Astrocyte (in vitro differentiated cells and primary cell): ENCODE measurements at places on chromosomes 2 and 18.

DNA sequence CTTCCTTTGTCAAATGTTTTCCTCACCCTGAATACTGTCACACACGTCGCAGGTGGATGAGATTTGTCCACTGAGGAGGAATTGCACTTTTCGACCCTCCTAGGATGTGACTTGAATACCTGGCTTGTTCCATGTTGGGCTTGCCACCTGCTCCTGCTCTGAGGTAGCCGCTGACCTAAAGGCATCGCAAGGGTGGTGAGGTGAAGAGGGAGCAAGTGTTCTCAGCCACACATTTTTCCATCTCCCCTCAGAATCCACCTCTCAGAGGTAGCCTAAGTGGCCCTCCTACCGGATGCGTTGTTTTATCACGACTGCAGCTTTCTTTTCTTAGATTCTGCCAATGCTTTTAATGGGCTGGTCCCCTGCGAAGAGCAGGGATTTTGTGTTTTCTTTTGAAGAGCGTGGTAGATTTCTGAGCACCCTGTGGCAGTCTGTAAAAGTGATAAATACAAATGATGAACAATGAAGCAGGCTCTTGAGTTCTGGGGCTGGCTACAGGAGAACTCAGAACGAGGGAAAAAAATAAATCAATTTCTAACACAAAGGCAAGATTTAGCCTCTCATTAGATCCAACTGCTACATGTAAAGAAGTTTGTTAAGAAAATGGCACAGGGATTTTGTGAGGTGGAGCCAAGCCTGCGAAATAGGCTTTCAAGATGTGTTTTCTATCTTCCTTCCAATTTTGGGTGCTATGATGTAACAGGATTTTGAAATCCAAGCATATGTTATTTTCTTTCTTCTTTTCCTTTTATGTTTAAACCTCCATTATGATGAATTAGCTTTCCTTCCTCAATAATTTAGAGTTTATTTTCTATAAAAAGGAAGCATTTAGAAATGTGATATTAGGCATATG lies 386.7 kb downstream of the TGIF1 start:
- DNase-seq = no peak

DNA sequence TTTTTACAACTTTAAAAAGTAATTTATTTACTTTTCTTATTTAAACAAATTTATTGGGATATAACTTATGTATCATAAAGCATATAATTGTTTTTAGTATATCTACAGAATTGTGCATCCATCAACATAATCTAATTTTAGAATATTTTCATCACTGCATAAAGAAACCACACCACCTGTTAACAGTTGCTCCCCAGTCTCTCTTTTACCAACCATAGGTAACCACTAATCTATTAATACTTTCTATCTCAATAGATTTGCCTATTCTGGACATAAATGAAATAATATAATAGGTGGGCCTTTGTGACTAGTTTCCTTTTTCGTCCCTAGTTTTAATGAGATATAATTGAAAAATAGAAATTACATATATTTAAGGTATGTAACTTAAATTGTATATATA lies 90.6 kb downstream of the ADAM23 start:
- DNase-seq = no peak

DNA sequence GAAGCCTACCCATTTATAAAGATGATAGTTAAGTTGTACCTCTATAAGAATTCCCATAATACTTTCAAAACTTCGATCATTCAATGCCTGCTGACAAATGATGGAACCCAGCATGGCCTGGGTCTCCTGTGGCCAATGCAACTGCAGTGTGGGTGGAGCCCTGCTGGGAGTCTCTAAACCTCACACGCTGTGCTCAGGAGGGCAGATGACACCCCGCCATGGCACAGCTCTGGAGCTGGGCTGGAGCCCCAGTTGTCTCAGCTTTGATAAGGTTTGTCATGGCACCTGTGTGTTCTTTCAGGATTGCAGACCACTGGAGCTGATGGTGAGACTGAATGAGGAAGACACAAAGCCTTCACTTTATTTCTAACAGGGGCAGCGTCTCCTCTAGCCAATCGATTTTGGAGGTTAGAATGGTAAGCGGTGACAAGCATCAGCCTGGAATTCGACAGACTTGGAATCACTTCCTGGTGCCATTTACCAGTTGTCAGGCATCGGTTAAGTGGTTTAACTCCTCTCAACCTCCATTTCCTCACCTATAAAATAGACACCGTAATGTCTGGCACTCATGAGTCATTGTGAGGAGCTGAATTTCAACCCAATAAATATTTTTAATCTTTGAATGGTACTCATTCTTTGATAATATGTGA lies 383.6 kb upstream of the SALL3 start:
- no peak for DNase-seq

- DNase-seq = no peak
Measured at GRCh38 chr2:199663157-199663556, 187.8 kb downstream of the FTCDNL1 start.

GRCh38 chr2:3065928-3066327 lies 311.7 kb downstream of the EIPR1 start:
- DNase-seq = no peak

GRCh38 chr2:42261518-42262195 lies 92.5 kb downstream of the EML4 start:
- no peak for DNase-seq

DNA sequence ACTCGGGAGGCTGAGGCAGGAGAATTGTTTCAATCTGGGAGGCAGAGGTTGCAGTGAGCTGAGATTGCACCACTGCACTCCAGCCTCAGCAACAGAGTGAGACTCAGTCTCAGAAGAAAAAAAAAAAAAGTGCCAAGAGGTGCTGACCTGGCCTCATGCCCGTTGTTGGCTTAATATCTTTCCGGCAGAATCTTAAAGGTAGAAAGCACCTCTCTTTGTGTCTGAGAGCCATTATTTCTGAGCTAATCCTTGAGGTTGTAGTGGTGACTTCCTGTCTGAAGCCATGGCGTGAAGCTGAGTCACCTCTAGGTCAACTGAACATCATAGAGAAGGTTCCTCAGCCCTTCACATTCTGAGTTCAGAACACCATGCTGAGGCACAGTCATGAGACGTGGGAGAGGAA lies 60.4 kb downstream of the WDSUB1 start:
- peak; percentile 53 for DNase-seq

DNA sequence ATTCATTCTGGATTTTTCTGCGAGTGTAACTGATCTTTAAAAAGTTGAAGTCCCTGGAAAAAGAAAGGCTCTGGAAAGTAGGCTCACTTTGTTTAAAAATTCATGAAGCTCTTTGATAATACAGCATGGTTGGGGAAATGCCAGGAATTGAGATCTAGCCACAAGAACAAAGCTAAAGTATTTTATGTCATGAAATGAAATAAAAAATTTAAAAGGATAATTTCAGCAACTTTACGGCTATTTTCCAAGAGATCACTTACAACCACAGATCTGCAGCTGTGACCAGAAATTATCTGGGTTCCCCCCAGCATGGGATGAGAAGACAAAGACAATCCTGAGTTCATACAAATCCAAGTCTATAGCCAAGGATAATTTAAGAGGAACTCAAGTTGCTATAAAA lies 25.3 kb upstream of the RFX8 start:
- peak; percentile 75 for DNase-seq

DNA sequence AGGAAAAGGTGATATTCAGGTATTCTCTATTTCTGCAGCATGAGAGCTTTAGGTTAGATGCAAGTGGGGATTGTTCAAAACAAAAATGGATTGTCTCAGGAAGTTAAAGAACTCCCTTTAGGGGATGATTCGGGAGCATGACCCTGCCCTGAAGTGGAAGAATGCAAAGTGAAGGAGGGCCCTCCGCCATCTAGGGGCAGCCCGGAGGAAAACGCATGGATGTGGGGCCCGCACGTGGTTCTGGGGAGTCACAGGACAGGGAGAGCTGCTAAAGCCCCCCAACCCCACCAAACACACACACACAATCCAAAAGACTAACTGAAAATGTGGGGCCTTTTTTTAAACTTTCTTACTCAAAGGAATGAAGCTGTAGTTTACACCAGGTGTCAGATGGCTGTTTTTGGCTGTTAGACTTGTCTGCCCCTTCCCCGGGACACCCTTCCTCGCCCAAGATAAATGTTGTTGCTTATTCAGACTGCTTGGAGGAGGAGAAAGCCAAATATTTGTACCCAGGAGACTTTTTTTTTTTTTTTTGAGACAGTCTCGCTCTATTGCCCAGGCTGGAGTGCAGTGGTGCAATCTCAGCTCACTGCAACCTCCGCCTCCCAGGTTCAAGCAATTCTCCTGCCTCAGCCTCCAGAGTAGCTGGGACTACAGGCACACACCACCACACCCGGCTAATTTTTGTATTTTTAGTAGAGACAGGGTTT lies 78.8 kb downstream of the HNRNPLL start:
- DNase-seq = no peak

DNA sequence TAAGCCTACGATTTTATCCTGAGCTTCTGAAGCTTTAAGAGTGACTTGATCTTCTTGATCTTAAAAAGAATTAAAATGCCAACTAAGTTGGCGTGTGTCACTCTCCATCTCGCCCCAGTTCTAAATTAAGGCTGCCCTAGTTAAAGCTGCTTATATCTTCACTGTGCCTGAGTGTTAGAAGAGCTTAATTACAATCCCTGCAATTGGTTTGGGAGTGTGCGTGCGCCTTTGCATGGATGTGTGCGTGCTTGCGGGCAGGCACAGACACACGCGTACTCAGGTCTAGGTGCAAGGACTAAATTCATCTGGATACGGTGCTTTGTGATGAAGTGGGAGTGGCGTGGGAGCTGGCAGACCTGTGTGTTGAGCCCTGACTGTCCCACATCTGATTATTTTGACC lies 201.5 kb downstream of the FAM210A start:
- DNase-seq = no peak

DNA sequence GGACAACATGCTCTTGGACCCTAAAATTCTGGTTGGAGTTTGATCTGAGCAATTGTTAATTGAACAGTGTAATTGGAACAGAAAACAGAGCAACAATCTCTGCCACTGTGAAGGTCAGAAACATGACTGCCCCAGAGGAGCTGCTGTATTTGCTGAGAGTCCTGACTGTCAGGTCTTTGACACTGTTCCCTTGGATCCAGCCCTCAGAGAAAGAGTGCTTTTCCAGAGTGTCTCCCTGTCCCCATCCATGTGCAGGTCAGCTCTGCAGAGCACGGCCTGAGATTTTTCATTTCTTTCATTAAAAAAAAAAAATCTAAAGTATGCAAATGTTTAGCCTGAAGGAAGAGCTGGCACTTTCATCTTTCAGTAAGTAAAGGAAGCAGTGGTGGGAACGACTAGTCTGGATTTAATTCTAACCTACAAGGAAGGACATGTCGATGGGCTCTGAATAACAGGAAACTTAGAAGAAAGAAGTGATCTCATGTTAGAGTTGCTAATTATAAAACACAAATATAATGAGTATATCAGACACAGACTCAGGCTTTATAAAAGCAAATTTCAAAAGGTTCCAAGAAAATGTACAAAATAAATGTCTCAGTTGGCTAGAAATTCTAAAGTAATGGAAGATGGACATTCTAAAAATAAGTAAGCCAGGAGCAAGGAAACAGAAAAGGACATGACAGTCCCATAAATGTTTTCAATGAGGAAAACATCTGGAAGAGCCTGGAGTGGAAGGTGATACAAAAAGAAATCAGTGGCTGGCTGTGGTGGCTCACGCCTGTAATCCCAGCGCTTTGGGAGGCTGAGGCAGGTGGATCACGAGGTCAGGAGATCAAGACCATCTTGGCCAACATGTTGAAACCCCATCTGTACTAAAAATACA lies 876.5 kb downstream of the EPHA4 start:
- DNase-seq = no peak

DNA sequence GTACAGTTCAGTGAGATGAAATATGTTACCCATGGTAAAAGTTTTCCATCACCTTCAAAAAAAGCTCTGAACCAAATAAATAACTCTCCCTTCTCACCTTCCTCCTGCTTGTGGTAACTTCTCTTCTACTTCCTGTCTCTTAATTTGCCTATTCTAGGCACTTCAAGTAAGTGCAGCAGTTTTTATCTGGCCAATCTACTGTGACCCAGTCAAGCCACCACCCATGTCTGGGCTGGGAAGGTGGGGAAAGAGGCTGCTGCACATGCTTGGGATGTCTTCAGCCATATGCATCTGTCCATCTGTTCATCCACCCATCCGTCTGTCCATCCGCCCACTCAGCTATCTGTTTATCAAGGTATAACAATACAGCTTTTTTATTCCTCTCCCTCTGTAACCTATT lies 31.6 kb downstream of the ZNF532 start:
- DNase-seq = no peak

DNA sequence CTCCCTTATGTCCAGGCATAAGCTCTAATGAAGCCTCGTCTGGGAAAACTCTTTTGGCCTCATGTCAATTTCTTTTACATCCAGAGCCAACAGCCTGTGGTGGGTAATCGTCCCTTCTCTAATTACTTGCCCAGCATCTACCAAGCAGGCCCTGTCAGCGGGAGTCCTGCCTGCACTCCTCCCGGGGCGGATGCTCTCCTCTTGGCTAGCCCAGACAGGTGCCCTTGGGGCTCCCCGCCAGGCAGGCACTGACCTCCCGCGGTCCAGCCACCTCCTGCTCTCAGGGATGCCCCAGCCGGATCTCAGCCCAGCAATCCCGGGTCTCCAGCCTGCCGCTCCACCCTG lies 74.2 kb downstream of the NCAPH start:
- peak; percentile 49 for DNase-seq

- DNase-seq = peak; percentile 28
Measured at GRCh38 chr2:236715491-236715961, 145.9 kb downstream of the ACKR3 start.

DNA sequence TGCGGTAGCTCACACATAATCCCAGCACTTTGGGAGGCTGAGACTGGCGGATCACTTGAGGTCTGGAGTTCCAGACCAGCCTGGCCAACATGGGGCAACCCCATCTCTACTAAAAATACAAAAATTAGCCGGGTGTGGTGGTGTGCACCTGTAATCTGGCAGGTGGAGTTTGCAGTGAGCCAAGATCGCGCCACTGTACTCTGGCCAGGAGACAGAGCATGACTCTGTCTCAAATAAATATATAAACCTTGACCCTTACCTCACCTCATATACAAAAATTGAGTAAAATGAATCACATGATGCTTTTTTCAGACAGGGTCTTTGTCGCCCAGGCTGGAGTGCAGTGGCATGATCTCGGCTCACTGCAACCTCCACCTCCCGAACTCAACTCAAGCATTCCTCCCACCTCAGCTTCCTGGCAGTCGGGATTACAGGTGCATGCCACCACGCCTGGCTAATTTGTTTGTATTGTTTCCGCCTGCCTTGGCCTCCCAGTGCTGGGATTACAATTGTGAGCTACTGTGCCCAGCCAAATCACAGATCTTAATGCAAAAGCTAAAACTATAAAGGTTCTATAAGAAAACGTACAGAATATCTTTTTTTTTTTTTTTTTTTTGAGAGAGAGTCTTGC lies 25.3 kb downstream of the XPO1 start:
- no peak for DNase-seq

DNA sequence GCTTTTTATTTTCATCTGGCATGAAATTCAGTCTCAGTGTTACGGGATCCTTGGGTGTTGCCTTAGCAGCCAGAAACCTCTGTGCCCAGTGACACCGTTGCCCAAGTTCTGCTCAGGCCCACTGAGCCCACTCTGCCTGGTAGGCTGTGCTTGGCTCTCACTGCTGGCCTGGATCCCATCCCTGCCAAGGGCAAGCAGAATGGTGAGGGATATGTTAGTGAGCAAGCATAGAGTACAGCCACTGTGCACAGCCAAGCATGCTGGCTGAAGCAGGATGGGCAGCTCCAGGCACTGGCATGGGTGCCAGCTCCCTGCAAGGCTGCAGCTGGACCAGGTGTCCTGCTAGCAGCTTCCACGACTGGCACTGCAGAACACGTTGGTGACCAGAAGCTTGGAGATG lies 194.7 kb upstream of the TFPI start:
- DNase-seq = no peak
